A673 (cell line): ENCODE measurements at places on chromosomes 6 and 20. TPM values are rescaled to one million over a fixed set of nuclear protein-coding genes. Genes with fewer than 3 reads are reported as not detected.

- H3K27me3 ChIP-seq, result peaks cover 24% of the 10 kb centered on the region
- peak; percentile 67 for DNase-seq
- H3K27ac ChIP-seq, result no peak overlapping the region
- no peaks in the 10 kb centered on the region for H3K4me1 ChIP-seq
- H3K36me3 ChIP-seq, result no peaks in the 10 kb centered on the region
- H3K4me3 ChIP-seq, result no peak overlapping the region
Measured at GRCh38 chr6:7721649-7722048, 4.2 kb upstream of the BMP6 start.

DNA sequence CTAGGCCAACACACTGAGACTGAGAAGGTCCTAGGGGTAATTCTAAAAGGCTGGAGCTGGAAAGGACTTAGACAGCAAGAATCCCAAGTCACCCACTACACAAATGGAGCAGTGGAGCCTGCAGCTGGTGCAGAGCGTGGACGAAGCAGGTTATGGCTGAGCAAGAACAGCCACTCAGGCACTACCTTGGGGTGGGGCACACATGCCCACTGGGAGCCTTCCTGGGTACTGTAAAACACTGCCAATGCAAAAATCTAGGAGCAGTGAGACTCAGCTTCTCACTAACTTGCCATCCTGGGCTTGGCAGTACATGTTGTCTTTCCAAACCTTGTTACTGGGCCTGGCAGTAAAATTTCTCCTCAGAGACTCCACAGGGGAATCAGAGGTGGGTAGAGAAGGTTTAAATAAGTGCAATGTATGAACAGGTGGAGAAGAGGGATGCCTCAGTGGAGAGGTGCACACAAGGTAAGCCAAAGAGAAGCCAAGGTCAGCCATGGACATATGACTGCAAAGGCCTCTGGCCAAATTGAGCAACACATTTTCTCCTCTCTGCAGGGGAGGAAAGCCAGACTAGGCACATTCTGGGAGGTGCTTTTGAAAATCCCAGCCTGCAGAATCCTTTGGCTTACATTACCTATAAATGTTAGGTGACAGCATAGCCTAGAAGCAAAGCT is 105.6 kb downstream of the TNFRSF21 start:
- H3K4me3 ChIP-seq, result no peak overlapping the region
- H3K27ac ChIP-seq, result no peak overlapping the region
- H3K4me1 ChIP-seq, result no peaks in the 10 kb centered on the region
- H3K36me3 ChIP-seq, result no peaks in the 10 kb centered on the region
- no peaks in the 10 kb centered on the region for H3K27me3 ChIP-seq
- no peak for DNase-seq

GRCh38 chr6:1884313-1884712 is 274.6 kb downstream of the FOXC1 start:
- H3K36me3 ChIP-seq, result no peaks in the 10 kb centered on the region
- no peak overlapping the region for H3K27ac ChIP-seq
- H3K27me3 ChIP-seq, result no peaks in the 10 kb centered on the region
- H3K4me1 ChIP-seq, result no peaks in the 10 kb centered on the region
- DNase-seq, result no peak

GRCh38 chr6:131931063-131931750 is 20.0 kb downstream of the CCN2 start:
- no peak overlapping the region for H3K27ac ChIP-seq
- H3K27me3 ChIP-seq, result no peaks in the 10 kb centered on the region
- no peaks in the 10 kb centered on the region for H3K4me1 ChIP-seq
- DNase-seq, result no peak
- no peak overlapping the region for H3K4me3 ChIP-seq

DNA sequence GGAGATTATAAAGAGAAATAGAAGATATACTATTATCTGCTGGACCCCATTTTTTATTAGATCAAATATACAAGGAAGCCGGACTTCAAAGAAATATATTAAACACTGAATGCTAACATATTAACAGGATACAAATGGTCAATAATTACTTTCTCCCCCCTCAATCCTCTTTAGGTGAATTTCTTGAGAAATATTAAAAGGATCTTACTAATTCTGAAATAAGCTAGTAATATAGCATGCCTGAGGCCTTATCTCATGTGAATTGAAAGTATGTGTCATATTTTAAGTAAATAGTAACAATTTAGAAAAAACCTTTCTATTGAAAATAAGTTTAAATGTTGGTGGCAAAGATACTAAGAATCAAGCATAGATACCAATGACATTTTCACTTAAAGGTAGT is 954.7 kb upstream of the MAN1A1 start:
- no peak overlapping the region for H3K4me3 ChIP-seq
- no peaks in the 10 kb centered on the region for H3K4me1 ChIP-seq
- H3K27ac ChIP-seq, result no peak overlapping the region
- no peaks in the 10 kb centered on the region for H3K27me3 ChIP-seq
- DNase-seq, result no peak
- H3K36me3 ChIP-seq, result no peaks in the 10 kb centered on the region

GRCh38 chr6:18420328-18420727 is 33.2 kb downstream of the RNF144B start:
- no peaks in the 10 kb centered on the region for H3K36me3 ChIP-seq
- H3K27ac ChIP-seq, result no peak overlapping the region
- H3K27me3 ChIP-seq, result no peaks in the 10 kb centered on the region
- no peak for DNase-seq
- H3K4me3 ChIP-seq, result no peak overlapping the region

- no peak overlapping the region for H3K4me3 ChIP-seq
- H3K4me1 ChIP-seq, result no peaks in the 10 kb centered on the region
- no peak overlapping the region for H3K27ac ChIP-seq
- DNase-seq, result no peak
Measured at GRCh38 chr6:108421366-108421765, 126.5 kb downstream of the AFG1L start.

DNA sequence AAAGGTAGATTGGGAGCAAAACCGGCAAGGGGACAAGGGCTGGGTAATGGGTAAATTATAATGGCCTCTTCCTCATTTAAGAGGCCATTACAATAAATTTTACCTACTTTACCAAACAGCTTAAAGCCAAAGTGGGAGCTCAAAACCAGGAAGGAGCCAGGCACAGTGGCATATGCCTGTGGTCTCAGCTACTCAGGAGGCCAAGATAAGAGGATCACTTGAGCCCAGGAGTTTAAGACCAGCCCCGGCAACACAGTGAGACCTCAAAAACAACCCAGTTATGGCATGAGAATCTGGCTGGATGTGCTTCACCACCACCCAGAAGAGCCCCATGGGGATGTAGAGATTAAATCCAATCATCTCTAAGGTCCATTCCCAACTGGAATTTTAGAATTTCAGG is 52.9 kb upstream of the TAF8 start:
- H3K4me3 ChIP-seq, result no peak overlapping the region
- no peak for DNase-seq
- H3K27ac ChIP-seq, result no peak overlapping the region
- H3K36me3 ChIP-seq, result no peaks in the 10 kb centered on the region

DNA sequence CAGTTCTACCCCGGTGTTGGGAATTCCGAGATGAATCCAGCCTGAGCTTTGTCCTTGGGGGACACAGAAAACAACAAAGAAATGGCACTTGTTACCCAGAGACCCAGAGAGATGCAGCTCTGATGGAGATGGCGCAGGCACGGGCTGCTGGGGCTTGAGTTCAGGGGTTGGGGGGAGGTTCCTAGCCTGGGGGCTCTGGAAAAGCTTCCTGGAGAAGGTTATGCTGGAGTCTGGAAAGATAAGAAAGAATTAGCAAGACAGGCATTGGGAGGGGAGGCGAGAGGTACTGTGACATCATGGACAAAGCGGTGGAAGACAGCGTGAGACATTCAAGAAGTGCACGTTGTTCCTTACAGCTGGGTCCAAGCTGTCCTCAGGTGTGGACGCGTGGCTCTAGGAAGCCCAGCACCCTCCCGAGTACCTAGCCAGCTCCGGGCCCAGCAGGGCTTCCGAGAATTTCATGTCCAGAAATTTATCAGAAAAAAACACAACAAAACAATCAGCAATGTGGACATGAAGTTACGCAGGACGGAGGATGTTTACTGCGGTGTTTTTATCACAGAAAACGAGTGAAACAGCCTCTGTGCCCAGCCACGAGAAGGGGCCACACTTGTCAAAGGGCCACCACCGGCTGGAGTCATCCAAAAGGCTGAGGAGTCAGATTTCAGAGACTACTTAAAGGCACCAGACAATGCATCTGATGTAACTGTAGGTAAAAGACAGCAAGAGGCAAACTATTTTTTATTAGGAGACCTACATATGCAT is 39.5 kb downstream of the C20orf203 start:
- DNase-seq, result no peak
- H3K4me3 ChIP-seq, result no peak overlapping the region
- no peaks in the 10 kb centered on the region for H3K4me1 ChIP-seq
- H3K27me3 ChIP-seq, result no peaks in the 10 kb centered on the region
- no peak overlapping the region for H3K27ac ChIP-seq

DNA sequence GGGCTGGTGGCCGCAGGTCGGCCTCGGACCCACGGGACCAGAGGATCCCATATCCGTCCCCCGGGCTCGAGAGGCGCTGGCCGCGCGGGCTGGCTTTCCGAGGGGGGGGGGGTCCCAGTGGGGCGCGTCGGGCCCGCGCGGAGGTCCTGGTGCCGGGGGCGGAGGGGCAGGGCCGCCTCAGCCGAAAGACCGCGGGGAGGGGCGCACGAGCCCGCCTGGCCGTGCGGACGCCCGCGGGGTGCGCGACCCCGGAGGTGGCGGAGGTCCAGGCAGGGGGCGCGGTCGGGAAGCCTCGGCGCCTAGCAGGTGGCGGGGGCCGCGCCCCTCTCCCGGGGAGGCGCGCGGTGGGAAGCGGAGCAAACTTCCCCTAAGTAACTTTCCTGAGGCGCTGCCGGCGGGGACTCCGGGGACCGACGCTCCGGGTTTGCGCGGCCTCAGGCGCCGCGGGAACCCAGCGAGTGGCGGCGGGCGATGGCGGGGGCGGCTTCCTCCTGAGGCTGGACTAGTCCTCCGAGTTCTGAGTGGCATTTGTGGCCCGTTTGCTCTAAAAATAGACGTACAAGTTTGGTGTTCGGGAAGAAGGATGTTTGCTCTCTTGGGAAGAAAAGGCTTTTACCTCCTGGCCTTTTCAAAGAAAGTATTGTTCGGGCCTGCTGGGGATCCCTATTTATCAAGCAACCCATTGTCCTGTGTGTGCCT is 26.5 kb upstream of the BTBD3 start:
- peak overlapping the region; percentile 79 for H3K27ac ChIP-seq
- H3K4me3 ChIP-seq, result peak overlapping the region; percentile 86
- DNase-seq, result peak; percentile 76
- peaks cover 34% of the 10 kb centered on the region for H3K4me1 ChIP-seq
- peaks cover 21% of the 10 kb centered on the region for H3K27me3 ChIP-seq

GRCh38 chr6:131949909-131950766 is 1.0 kb downstream of the CCN2 start:
- H3K27ac ChIP-seq, result peak overlapping the region; percentile 74
- H3K4me1 ChIP-seq, result peaks cover 48% of the 10 kb centered on the region
- peak overlapping the region; percentile 68 for H3K4me3 ChIP-seq
- no peaks in the 10 kb centered on the region for H3K36me3 ChIP-seq

- H3K4me3 ChIP-seq, result no peak overlapping the region
- no peak for DNase-seq
- no peaks in the 10 kb centered on the region for H3K27me3 ChIP-seq
- H3K4me1 ChIP-seq, result no peaks in the 10 kb centered on the region
- no peaks in the 10 kb centered on the region for H3K36me3 ChIP-seq
Measured at GRCh38 chr6:135159531-135159930, 21.6 kb upstream of the MYB start.

GRCh38 chr6:134315974-134316441 is 1.9 kb downstream of the SGK1 start:
- peaks cover 6% of the 10 kb centered on the region for H3K4me1 ChIP-seq
- no peak overlapping the region for H3K27ac ChIP-seq
- H3K4me3 ChIP-seq, result no peak overlapping the region
- H3K36me3 ChIP-seq, result no peaks in the 10 kb centered on the region

DNA sequence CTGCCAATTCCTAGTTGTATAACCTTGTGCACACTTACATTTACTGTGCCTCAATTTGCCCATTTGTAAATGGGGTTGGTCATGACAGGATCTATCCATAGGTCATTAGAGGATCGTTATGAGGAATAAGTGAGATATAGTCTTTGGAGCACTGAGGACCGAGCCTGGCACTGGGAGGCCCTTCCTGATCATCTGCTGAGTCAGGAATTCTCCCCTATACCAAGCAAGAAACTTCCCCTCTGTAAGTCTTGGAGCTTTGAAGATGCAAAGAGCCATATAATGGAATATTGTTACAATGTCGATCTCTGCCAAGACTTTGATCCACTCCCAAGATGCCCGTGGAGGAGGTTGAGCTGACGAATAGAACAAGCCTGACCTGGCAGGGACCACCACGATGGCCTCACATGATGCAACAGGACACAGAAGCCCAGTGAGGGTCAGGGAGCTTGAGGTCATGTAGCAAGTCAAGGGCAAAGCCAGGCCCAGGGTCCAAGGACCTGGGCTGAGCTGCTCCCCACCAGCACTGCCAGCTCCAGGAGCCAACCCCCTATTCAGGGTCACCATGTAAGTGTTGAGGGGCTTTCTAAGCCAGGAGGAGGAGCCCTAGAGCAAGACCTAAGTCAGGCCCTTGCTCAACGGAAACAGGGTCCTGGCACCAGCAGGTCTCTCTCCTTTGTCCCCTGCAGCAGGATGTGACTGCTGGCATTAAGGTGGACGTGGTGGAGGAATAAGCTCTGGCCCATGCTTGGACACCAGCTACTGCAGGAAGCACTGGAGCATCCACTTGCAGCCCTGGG is 16.7 kb downstream of the PDRG1 start:
- H3K4me1 ChIP-seq, result no peaks in the 10 kb centered on the region
- no peak overlapping the region for H3K4me3 ChIP-seq
- H3K27ac ChIP-seq, result no peak overlapping the region

- no peaks in the 10 kb centered on the region for H3K27me3 ChIP-seq
- peaks cover 40% of the 10 kb centered on the region for H3K4me1 ChIP-seq
- no peak overlapping the region for H3K4me3 ChIP-seq
- no peak overlapping the region for H3K27ac ChIP-seq
Measured at GRCh38 chr20:10662661-10663458, 10.9 kb downstream of the JAG1 start.

DNA sequence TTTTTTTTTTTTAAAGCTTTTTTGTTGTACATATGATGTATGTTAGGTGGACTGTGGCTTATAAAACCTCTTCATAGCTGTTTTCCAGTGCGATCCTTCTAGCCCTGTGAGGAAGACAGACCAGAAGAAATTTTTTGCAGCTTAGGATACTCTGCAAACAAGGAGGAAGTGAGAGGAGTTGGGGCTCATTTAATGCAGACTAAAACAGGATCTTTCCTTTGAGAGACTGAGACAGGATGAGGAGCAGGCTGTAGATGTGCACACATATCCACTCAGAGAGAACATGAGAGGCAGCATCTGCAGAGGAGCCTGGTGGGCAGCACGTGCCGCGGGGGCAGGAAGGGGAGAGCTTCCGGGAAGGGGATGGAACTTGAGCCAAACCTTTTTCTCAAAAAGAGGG is 45.7 kb downstream of the PPARD start:
- no peak overlapping the region for H3K4me3 ChIP-seq
- H3K27me3 ChIP-seq, result no peaks in the 10 kb centered on the region
- DNase-seq, result no peak
- no peaks in the 10 kb centered on the region for H3K36me3 ChIP-seq

RCAN2 gene
- 0.13 TPM in 1 of 2 replicates, not detected in the other for total RNA-seq

BCLAF1 gene
- 272 and 284 TPM in 2 replicates for total RNA-seq

MYLK2 gene
- total RNA-seq, result 1.2 and 1.3 TPM in 2 replicates

SEL1L2 gene
- total RNA-seq, result not detected in 2 replicates

KCNG1 gene
- 19.6 and 22.7 TPM in 2 replicates for total RNA-seq

FABP7 gene
- total RNA-seq, result 1.2 and 1.4 TPM in 2 replicates

SALL4 gene
- 17.7 and 18.4 TPM in 2 replicates for total RNA-seq

TRIM40 gene
- total RNA-seq, result not detected in 2 replicates

ASIP gene
- total RNA-seq, result 0.74 TPM in 1 of 2 replicates, not detected in the other

VEGFA gene
- 116 and 144 TPM in 2 replicates for total RNA-seq

CLIC1 gene
- total RNA-seq, result 371 and 431 TPM in 2 replicates

TULP1 gene
- 0.66 TPM in 1 of 2 replicates, not detected in the other for total RNA-seq

CCDC167 gene
- total RNA-seq, result 31.5 and 42.4 TPM in 2 replicates

VWA7 gene
- 2.7 and 2.8 TPM in 2 replicates for total RNA-seq
